H1 (cell line): ENCODE measurements at places on chromosomes 4 and X. TPM values are rescaled to one million over a fixed set of nuclear protein-coding genes. Genes with fewer than 3 reads are reported as not detected.

DNA sequence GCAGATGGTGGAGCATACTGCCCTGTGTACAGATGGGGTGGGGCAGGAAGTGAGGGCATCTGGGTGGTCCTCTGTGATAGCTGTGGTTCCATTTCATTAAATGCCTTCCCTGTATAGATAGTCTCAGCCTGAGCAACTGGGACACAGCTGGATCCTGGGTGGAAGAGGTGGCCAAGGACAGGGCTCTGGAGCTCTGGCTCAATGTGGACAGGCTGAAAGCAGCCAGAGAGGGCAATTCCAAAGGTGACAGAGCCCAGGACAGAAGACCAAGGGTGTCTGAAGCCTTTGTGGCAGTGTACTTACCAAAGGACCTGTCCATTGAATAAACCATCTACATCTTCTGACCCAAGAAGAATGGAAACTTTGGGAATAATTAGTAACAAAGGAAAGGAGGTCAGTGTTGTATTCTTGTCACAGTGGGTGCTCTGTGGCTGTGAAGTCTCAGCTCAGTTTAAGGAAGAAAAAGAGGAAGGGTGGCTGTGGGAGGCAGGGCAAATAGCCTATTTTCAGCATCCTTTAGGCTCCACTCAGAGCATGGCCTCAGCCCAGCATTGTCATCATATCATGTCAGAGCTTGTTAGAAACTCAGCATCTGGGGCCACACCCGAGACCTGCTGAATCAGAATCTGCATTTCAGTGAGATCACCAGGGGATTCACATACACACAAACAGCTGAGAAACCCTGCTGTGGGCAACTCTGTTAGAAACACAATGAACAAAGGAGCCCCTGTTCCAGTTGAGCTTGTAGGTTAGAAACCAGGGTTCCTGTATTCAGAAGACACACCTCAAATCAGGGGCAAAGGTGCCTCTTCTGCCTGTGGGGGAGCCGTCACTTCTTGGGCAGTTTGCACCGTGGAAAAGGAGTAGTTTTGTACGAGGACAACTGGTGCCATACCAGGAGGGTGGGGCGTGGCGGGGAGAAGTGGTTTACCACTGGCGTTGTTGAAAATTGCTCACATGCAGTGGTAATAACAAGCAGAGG lies 168.6 kb downstream of the PTTG2 start:
- DNase-seq = peak; percentile 59
- H3K4me1 ChIP-seq = peaks cover 17% of the 10 kb centered on the region
- no peak overlapping the region for H3K4me3 ChIP-seq

GRCh38 chr4:133581996-133582619 lies 433.0 kb downstream of the PCDH10 start:
- H3K4me1 ChIP-seq = no peaks in the 10 kb centered on the region
- no peak for DNase-seq
- no peaks in the 10 kb centered on the region; the same call in 1 of the 2 replicates for H3K36me3 ChIP-seq
- no peaks in the 10 kb centered on the region for H3K27me3 ChIP-seq
- no peak overlapping the region for H3K27ac ChIP-seq

DNA sequence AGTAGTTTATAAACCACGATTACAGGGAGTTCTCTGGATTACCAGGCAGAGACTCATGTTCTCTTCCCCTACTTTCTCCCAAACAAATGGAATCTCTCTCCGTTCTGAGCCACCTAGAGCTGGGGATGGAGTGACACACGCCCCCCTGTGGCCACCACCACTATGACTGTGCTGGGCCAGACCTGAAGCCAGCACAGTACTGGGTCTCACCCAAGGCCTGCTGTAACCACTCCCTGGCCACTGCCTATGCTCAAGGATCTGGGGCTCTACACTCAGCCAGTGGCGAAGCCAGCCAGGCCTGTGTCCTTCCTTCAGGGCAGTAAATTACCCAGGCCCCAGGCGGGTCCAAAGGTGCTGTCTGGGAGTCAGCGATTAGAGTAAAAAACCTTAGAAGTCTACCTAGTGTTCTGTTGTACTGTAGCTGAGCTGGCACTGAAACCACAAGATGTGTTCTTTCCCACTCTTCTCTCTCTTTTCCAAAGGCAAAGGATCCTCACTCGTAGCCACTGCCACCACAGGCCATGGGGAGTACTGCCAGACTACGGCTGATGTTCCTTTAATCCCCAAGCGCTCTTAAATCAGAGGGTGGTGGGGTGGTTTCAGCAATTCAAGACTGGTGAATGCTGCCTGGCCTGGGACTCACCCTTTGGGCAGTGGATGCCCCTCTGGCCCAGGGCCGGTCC lies 412.2 kb upstream of the ARX start:
- no peak overlapping the region for H3K4me3 ChIP-seq
- no peaks in the 10 kb centered on the region for H3K36me3 ChIP-seq
- DNase-seq = no peak
- H3K27me3 ChIP-seq = no peaks in the 10 kb centered on the region

GRCh38 chrX:136608295-136608933 lies 39.5 kb upstream of the CD40LG start:
- no peak overlapping the region for H3K4me3 ChIP-seq
- no peak overlapping the region for H3K27ac ChIP-seq
- H3K27me3 ChIP-seq = no peaks in the 10 kb centered on the region
- H3K36me3 ChIP-seq = no peaks in the 10 kb centered on the region

DNA sequence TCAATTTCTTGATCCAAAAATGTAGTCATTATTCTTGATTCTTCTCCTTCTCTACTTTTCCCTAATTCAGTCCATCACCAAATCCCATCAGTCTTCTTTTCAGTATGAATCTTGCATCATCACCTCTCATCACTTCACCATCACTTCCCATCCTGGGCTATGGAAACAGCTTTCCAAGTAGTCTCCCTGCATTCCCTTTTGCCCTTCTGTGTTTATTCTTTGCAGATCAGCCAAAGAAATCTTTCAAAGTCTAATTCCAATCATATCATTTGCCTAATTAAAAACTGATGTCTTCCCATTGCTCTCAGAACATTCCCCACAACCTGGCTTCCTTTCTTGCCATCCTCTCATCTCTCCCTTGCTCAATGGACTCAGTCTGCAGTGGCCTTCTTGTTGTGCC lies 201.7 kb upstream of the ADAMTS3 start:
- H3K27me3 ChIP-seq = no peaks in the 10 kb centered on the region
- no peaks in the 10 kb centered on the region for H3K4me1 ChIP-seq
- no peak overlapping the region for H3K4me3 ChIP-seq
- DNase-seq = no peak

- H3K27me3 ChIP-seq = peaks cover 6% of the 10 kb centered on the region
- peak; percentile 73 for DNase-seq
- peak overlapping the region; percentile 52 for H3K4me3 ChIP-seq
Measured at GRCh38 chr4:101348367-101348827, 1.1 kb upstream of the PPP3CA start.

DNA sequence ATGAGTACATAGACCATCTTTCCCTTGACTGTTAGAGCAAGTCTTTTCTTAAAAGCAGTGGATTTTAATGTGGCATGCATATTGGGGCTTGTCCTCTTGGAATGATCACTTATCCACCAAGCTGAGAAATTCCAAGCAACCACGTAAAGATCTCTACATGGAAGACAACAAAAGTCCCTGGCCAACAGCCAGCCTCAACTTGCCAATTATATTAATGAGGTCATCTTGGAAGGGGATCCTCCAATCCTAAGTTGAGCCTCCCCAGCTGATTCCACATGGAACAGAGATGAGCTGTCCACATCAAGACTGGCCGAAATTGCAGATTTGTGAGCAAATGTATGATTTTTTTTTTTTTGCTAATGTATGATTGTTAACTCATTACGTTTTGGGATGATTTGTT lies 20.6 kb upstream of the FTHL17 start:
- no peak for DNase-seq
- no peaks in the 10 kb centered on the region for H3K4me1 ChIP-seq
- H3K27ac ChIP-seq = no peak overlapping the region
- no peak overlapping the region for H3K4me3 ChIP-seq

- H3K36me3 ChIP-seq = no peaks in the 10 kb centered on the region
- no peak for DNase-seq
- H3K27me3 ChIP-seq = no peaks in the 10 kb centered on the region
- no peak overlapping the region for H3K27ac ChIP-seq
- H3K4me1 ChIP-seq = peaks cover 4% of the 10 kb centered on the region
Measured at GRCh38 chrX:71909956-71910355, 689 bp upstream of the NHSL2 start.

DNA sequence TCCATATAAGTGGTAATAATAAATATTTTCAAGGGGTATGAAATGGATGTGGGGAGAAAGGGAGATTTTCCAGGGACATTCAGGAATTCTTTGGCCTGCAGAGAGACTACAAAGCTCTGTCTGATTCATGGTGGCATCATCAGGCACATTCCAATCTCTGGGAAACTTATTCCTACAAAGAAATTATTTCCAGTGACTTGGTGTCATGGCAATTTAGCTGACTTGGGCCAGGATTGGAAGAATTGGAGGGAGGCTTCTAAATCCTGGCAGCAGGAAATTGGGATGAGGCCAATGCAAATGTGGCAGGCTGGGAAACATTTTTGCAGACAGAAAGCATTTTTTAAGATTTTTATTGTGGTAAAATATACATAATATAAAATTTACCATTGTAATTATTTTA lies 204.6 kb downstream of the RTL9 start:
- H3K4me3 ChIP-seq = no peak overlapping the region
- H3K27ac ChIP-seq = no peak overlapping the region
- DNase-seq = no peak
- no peaks in the 10 kb centered on the region for H3K36me3 ChIP-seq
- no peaks in the 10 kb centered on the region for H3K4me1 ChIP-seq
- no peaks in the 10 kb centered on the region for H3K27me3 ChIP-seq

DNA sequence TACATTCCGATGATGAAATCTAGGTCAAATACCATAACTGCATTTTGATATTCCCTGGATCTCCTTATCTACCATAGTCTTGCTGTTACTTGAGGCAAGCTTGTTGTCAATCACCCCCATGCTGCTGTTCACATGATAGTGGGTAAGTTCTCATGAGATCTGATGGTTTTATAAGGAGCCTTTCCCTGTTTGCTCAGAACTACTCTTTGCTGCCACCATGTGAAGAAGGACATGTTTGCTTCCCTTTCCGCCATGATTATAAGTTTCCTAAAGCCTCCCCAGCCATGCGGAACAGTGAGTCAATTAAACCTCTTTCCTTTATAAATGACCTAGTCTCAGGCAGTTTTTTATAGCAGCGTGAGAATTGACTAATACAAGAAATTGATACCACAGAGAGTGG lies 432.0 kb downstream of the GLUD2 start:
- no peak overlapping the region for H3K4me3 ChIP-seq
- H3K27ac ChIP-seq = no peak overlapping the region
- no peaks in the 10 kb centered on the region for H3K36me3 ChIP-seq

DNA sequence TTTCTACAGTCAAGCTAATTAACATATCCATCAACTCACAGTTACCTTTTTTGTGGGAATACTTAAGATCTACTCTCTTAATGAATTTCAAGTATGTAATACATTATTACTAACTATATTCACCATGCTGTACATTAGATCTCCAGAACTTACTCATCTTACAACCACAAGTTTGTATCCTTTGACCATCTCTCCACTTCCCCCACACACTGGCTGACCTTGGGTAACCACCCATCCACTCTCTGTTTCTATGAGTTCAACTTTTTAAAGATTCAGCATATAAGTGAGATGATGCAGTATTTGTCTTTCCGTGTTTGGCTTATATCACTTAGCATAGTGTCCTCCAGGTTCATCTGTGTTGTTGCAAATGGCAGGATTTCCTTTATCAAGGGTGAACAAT lies 30.5 kb upstream of the MAGED1 start:
- no peak for DNase-seq
- H3K27ac ChIP-seq = no peak overlapping the region
- no peak overlapping the region for H3K4me3 ChIP-seq
- H3K27me3 ChIP-seq = no peaks in the 10 kb centered on the region

DNA sequence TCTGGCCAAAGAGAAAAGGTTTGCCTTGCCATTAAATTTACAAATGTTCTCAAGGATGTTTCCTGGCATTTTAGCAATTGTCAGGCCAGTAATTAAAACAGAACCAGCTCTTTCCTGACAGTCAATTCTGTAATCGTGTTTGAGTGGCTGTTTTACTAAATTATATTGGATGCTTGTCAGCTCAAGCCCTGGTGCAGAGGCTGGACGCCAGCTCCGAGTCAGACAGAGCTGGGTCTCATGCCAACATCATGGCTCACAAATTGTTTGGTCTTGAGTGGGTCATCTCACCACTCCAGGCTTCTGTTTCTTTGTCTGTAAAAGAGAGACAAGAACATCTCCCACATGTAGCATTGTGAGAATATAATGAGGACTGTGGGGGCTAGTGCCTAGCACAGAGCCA lies 190.3 kb upstream of the PSAPL1 start:
- H3K4me1 ChIP-seq = no peaks in the 10 kb centered on the region
- no peak overlapping the region for H3K4me3 ChIP-seq
- no peak for DNase-seq
- H3K27ac ChIP-seq = no peak overlapping the region
- no peaks in the 10 kb centered on the region for H3K27me3 ChIP-seq
- H3K36me3 ChIP-seq = no peaks in the 10 kb centered on the region

GRCh38 chrX:3393178-3393577 lies 46.7 kb upstream of the MXRA5 start:
- H3K27me3 ChIP-seq = no peaks in the 10 kb centered on the region
- DNase-seq = no peak
- no peaks in the 10 kb centered on the region for H3K4me1 ChIP-seq
- H3K36me3 ChIP-seq = no peaks in the 10 kb centered on the region

DNA sequence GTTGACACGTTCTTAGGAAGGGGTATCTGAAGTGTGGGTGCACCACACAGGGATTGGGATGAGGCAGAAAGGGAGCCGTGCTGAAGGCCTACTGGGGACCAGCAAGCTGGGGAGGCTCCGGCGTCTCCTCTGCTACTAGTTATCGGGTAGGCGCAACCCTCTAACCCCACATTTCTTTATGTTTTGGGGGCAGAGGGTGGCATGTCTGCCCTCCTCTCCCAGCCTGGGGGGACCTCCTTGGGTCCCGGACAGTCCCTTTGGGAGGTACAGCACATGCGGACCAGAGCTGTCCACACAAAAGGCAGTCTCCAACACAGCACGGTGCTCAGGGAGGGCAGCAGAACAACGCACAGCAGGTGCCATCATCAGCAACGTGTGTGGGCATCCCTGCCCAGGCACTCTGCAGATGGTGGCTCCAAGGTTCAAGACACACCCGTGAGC lies 33.2 kb downstream of the WDR1 start:
- H3K27ac ChIP-seq = no peak overlapping the region
- no peak overlapping the region for H3K4me3 ChIP-seq
- no peaks in the 10 kb centered on the region for H3K27me3 ChIP-seq
- DNase-seq = no peak

- no peaks in the 10 kb centered on the region for H3K4me1 ChIP-seq
- DNase-seq = no peak
- H3K4me3 ChIP-seq = no peak overlapping the region
- no peaks in the 10 kb centered on the region for H3K27me3 ChIP-seq
- no peaks in the 10 kb centered on the region for H3K36me3 ChIP-seq
Measured at GRCh38 chrX:106564986-106565385, 46.8 kb upstream of the RADX start.

- no peak overlapping the region for H3K27ac ChIP-seq
- H3K27me3 ChIP-seq = no peaks in the 10 kb centered on the region
- no peak for DNase-seq
- H3K4me3 ChIP-seq = no peak overlapping the region
- H3K36me3 ChIP-seq = no peaks in the 10 kb centered on the region
Measured at GRCh38 chr4:32994981-32995881, 2275.1 kb downstream of the PCDH7 start.

- no peaks in the 10 kb centered on the region for H3K4me1 ChIP-seq
- H3K4me3 ChIP-seq = no peak overlapping the region
- DNase-seq = no peak
Measured at GRCh38 chrX:143853488-143853887, 30.4 kb upstream of the UBE2NL start.

MAGEA10 gene
- total RNA-seq = not detected in 2 replicates

CLDN2 gene
- not detected in 2 replicates for total RNA-seq

STPG2 gene
- not detected in 2 replicates for total RNA-seq

FAM120C gene
- total RNA-seq = 8.1 and 8.6 TPM in 2 replicates

RASL11B gene
- total RNA-seq = 71.4 and 75.5 TPM in 2 replicates

LPAR4 gene
- total RNA-seq = 15.5 and 16.3 TPM in 2 replicates

AKAP14 gene
- total RNA-seq = 1.3 and 1.7 TPM in 2 replicates

ARMCX1 gene
- 29.1 and 29.2 TPM in 2 replicates for total RNA-seq

GPR173 gene
- total RNA-seq = 5.8 and 7.0 TPM in 2 replicates

BGN gene
- total RNA-seq = 2.1 and 2.4 TPM in 2 replicates
